ENCODE measurements at places on chromosomes 2 and 18.
A peak's percentile ranks its signal among the peaks of the same experiment; 100 is the strongest.

- DNase-seq: no peak
Observed at GRCh38 chr2:225824748-225825449, 425.4 kb downstream of the NYAP2 start.

GRCh38 chr18:63319383-63320122 lies at the start of gene BCL2:
Gene BCL2 (minus strand): TSS chr18:63319769.
- peak; percentile 59 for DNase-seq

- DNase-seq: no peak
Observed at GRCh38 chr18:59011289-59011688, 128.4 kb upstream of the SEC11C start.

GRCh38 chr2:202261531-202261930 lies 4.0 kb upstream of the NOP58 start:
- DNase-seq: no peak

GRCh38 chr2:31131871-31132270 lies 6.4 kb downstream of the GALNT14 start:
- no peak for DNase-seq

DNA sequence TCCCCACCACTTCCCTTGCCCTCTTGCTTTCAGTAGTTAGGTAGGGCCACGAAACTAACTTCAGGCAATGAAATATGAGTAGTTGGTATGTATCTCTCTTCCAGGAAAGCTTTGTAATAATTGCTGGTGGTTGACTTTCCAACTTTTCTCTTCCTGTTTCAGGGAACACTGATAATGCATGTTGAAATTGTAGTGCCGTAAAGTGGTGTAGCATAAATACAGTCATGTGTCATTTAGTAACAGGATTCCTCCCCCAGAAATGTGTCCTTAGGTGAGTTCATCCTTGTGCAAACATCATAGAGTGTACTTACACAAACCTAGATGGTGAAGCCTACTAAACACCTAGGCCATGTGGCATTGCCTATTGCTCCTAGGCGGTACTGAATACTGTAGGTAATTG lies 429.2 kb downstream of the PID1 start:
- no peak for DNase-seq

GRCh38 chr2:64698177-64698643 lies 44.5 kb upstream of the SERTAD2 start:
- no peak for DNase-seq
